Esophagus squamous epithelium (tissue), 5 donors: ENCODE measurements at places on chromosomes 16 and 17. TPM values are rescaled to one million over a fixed set of nuclear protein-coding genes. Genes with fewer than 3 reads are reported as not detected.
A peak's percentile ranks its signal among the peaks of the same experiment; 100 is the strongest.

DNA sequence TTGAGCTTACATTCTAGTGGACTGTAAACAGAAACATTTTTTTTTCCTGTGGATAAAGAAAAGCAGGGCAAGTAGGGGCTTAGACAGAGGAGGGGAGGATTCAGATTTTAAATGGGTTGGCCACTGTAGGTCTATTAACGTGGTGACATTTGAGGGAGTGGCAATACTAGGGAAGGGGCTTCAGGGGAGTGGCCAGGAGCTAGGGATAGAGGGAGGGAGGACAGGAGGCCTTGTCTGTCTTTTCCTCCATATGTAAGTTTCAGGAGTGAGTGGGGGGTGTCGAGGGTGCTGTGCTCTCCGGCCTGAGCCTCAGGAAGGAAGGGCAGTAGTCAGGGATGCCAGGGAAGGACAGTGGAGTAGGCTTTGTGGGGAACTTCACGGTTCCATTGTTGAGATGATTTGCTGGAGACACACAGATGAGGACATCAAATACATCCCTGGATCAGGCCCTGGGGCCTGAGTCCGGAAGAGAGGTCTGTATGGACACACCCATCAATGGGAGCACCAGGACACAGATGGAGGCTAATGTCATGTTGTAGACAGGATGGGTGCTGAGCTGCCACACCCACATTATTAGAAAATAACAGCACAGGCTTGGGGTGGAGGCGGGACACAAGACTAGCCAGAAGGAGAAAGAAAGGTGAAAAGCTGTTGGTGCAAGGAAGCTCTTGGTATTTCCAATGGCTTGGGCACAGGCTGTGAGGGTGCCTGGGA is 6.5 kb upstream of the HBM start:
- no peak overlapping the region for H3K4me3 ChIP-seq
- no peak overlapping the region for H3K27ac ChIP-seq
- no peaks in the 10 kb centered on the region for H3K36me3 ChIP-seq

DNA sequence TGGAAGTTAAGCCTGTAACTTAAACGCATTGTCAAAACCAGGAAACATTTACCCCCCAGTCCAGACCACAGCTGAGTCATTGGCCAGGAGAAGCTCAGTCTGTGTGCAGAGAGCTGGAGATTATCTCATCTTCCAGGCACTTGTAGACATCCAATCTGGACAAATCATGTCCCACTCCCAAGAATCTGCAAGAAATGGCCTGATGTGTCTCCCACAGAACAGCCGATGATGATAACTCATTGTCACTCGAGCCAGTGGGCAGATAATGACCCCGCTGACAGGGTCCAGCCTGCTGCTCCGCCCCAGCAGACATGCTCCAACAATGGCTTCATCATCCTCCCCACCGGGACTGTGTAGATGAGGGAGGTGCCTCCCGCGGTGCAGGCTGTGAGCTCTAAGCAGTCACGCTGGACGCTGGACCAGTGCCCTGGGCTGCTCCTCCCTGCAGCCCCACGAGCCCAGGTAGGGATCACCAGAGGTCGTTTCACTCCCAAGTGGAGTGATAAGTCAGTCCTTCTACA is 322.5 kb downstream of the C16orf95 start:
- H3K27ac ChIP-seq = no peak overlapping the region
- H3K36me3 ChIP-seq = no peaks in the 10 kb centered on the region
- no peaks in the 10 kb centered on the region for H3K27me3 ChIP-seq
- H3K4me1 ChIP-seq = no peaks in the 10 kb centered on the region

DNA sequence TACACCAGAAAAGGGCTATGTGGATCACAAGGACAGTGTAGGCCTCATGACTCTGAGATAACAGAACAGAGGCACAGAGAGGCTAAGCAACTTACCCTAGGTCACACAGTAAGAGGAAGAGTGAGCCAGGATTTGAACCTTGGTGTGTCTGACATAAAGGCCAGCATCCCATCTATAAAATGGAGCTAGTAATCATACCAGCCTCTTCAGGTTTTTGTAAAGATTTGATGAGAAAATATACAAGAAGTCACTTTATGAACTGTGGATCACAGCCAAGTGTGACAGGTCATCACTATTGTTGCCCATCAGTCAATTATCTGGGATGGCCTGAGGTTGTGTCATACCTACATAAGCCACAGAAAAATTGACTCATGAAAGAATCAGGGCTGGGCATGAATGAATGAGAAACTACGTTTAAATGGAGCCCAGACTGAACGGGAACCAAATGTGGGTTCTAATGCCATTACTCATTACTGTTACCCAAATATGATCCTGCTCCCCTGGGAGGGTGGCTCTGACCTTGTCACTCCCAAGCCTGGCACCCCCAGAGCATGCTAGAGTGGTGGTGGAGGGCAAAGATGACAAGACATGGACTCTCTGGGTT is 21.0 kb downstream of the FBXO39 start:
- DNase-seq = no peak
- no peak overlapping the region for H3K4me3 ChIP-seq
- no peak overlapping the region for H3K27ac ChIP-seq
- H3K36me3 ChIP-seq = no peaks in the 10 kb centered on the region
- peaks cover 5% of the 10 kb centered on the region for H3K4me1 ChIP-seq

DNA sequence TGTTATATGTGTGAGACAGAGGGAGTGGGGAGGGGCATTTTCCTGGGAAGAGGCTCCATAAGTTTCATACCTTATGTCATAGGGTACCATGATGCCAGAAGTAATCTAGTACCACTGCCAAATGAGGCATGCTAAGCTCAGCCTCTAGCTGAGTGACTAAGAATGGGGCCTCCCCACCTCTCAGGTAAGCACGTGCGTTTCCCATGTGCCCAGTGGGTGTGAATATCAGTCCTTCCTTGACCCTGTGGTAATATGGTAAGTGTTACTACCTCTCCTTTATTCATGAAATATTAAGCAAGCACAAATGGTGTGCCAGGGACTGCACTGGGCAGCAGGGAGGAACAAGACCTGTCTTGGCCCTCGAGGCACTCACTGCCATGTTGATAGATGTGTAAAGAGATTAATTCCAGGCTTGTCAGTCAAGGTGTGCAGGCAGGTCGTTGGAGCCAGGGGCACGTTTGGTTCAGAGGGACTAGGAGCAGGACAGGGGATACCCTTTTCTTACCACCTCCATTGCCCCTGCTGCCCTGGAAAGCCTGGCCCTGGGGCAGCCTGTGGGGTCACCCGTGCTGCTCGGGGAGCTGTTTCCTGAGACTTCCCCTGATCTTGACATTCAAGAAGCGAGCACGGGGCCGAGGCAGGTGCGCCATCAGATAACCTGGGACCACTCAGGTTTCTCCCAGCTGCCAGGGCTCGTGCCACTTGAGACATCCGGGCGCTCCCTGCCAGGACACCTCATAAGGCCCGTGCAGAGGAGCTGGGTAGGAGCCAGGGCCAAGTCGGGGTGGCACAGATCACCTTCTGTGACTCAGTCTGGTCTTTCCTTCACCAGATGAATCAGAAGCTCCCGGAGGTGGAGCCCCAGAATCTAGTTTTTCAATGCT is 8.8 kb downstream of the RSAD1 start:
- peaks cover 5% of the 10 kb centered on the region for H3K4me1 ChIP-seq
- no peak overlapping the region for H3K4me3 ChIP-seq
- peaks cover 10% of the 10 kb centered on the region for H3K36me3 ChIP-seq
- no peaks in the 10 kb centered on the region for H3K27me3 ChIP-seq
- H3K27ac ChIP-seq = peak overlapping the region; percentile 37

GRCh38 chr16:69845181-69845580 is 83.0 kb downstream of the WWP2 start:
- DNase-seq = no peak
- H3K27me3 ChIP-seq = no peaks in the 10 kb centered on the region
- peaks cover 7% of the 10 kb centered on the region for H3K4me1 ChIP-seq
- H3K36me3 ChIP-seq = peaks cover 58% of the 10 kb centered on the region
- no peak overlapping the region for H3K27ac ChIP-seq
- H3K4me3 ChIP-seq = no peak overlapping the region

DNA sequence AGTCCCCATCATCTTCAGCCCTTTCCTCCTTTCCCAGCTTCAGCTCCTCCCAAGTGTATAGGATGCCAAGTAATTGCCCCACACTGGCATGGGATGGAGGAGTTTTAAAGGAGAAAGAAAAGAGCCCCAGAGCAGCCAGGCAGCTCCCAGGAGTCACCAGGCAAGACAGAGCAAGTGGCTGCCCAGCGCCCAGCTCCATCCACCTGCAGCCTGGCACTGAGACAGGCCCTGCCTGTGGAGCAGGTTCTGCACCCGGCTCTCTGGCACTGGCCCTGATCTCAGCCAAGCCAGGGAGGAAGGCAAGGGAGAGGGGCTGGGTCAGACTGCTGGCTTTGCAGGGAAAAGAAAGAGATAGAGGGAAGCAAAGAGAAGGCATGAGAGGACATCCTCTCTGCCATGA is 21.7 kb downstream of the FOXN1 start:
- no peaks in the 10 kb centered on the region for H3K36me3 ChIP-seq
- peak overlapping the region; percentile 83 for H3K27ac ChIP-seq
- no peak overlapping the region for H3K4me3 ChIP-seq
- DNase-seq = no peak
- H3K27me3 ChIP-seq = peaks cover 6% of the 10 kb centered on the region

GRCh38 chr16:49179714-49180330 is 101.8 kb downstream of the CBLN1 start:
- H3K4me1 ChIP-seq = no peaks in the 10 kb centered on the region
- H3K4me3 ChIP-seq = no peak overlapping the region

GRCh38 chr17:62998665-62999393 is 32.8 kb downstream of the TANC2 start:
- H3K4me1 ChIP-seq = no peaks in the 10 kb centered on the region
- no peaks in the 10 kb centered on the region for H3K36me3 ChIP-seq

DNA sequence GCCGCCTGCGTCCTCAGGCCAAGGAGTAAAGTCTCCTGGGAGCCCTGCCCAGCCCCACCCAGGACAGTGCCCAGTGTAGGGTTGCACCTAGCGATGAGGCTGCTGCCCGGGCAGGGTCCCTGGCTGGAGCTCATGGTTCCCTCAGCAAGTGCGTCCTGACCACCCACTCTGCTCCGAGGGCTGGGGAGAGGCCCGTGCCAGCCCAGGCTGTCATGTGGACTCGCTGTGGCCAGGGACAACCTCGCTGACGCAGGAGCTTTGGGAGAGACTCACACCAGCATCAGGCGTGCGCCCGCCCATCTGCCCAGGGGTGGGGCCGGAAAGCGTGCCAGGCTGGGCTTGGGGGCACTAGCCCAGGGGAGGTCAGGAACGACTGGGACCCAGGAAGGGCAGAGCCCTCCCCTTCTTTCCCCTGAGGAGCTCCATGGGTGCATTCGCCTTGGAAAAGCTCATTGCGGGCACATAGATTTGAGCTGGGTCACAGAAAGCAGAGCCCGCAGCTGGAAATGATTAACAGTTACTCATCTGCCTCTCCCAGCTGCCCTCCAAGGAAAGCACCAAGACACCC is 19.7 kb downstream of the DPEP1 start:
- no peak for DNase-seq
- no peaks in the 10 kb centered on the region for H3K4me1 ChIP-seq
- no peaks in the 10 kb centered on the region for H3K27me3 ChIP-seq
- H3K4me3 ChIP-seq = no peak overlapping the region

- no peaks in the 10 kb centered on the region for H3K4me1 ChIP-seq
- DNase-seq = no peak
- no peaks in the 10 kb centered on the region for H3K36me3 ChIP-seq
- no peak overlapping the region for H3K4me3 ChIP-seq
Observed at GRCh38 chr17:67676305-67676704, 41.4 kb upstream of the NOL11 start.

GRCh38 chr17:9062399-9062902 is 41.1 kb downstream of the NTN1 start:
- peaks cover 7% of the 10 kb centered on the region for H3K4me1 ChIP-seq
- no peak for DNase-seq
- no peak overlapping the region for H3K27ac ChIP-seq
- no peak overlapping the region for H3K4me3 ChIP-seq

- H3K36me3 ChIP-seq = no peaks in the 10 kb centered on the region
- no peak overlapping the region for H3K4me3 ChIP-seq
- no peak for DNase-seq
- H3K4me1 ChIP-seq = peaks cover 27% of the 10 kb centered on the region
- no peaks in the 10 kb centered on the region for H3K27me3 ChIP-seq
- peak overlapping the region; percentile 17 for H3K27ac ChIP-seq
Observed at GRCh38 chr17:76691379-76692191, 19.2 kb downstream of the MXRA7 start.

Gene CCT6B
- total RNA-seq = 0.34 TPM

Gene CHD9
- total RNA-seq = 29.0 TPM

Gene CTRB1
- not detected for total RNA-seq

Gene PRSS36
- 0.79 TPM for total RNA-seq
